Occipital lobe (tissue), 3 donors: ENCODE measurements at places on chromosomes 7 and 10. TPM values are rescaled to one million over a fixed set of nuclear protein-coding genes. Genes with fewer than 3 reads are reported as not detected.

The GALNT17 gene
- total RNA-seq: 13.3 TPM

The DRGX gene
- total RNA-seq: not detected

The PLA2G12B gene
- not detected for total RNA-seq

The GPR26 gene
- total RNA-seq: 3.1 TPM

The GPC2 gene
- 71.9 TPM for total RNA-seq

The IL6 gene
- total RNA-seq: not detected

The OR2A42 gene
- not detected for total RNA-seq

The AOAH gene
- 3.6 TPM for total RNA-seq

The C10orf53 gene
- not detected for total RNA-seq

The FAM25C gene
- not detected for total RNA-seq

The ANKRD30A gene
- not detected for total RNA-seq

The CYP3A5 gene
- 1.6 TPM for total RNA-seq

The UTF1 gene
- not detected for total RNA-seq

The SNCG gene
- total RNA-seq: 2.7 TPM

The ZP3 gene
- 1.4 TPM for total RNA-seq

The CCDC172 gene
- not detected for total RNA-seq

The CPA1 gene
- not detected for total RNA-seq

The RARRES2 gene
- total RNA-seq: 6.2 TPM

The USP6NL gene
- 40.2 TPM for total RNA-seq
